LHCN-M2 (cell line): ENCODE measurements at places on chromosomes 1 and 21. TPM values are rescaled to one million over a fixed set of nuclear protein-coding genes. Genes with fewer than 3 reads are reported as not detected.

IFI44L gene
- 14.7 and 26.2 TPM in 2 replicates for total RNA-seq

DNA sequence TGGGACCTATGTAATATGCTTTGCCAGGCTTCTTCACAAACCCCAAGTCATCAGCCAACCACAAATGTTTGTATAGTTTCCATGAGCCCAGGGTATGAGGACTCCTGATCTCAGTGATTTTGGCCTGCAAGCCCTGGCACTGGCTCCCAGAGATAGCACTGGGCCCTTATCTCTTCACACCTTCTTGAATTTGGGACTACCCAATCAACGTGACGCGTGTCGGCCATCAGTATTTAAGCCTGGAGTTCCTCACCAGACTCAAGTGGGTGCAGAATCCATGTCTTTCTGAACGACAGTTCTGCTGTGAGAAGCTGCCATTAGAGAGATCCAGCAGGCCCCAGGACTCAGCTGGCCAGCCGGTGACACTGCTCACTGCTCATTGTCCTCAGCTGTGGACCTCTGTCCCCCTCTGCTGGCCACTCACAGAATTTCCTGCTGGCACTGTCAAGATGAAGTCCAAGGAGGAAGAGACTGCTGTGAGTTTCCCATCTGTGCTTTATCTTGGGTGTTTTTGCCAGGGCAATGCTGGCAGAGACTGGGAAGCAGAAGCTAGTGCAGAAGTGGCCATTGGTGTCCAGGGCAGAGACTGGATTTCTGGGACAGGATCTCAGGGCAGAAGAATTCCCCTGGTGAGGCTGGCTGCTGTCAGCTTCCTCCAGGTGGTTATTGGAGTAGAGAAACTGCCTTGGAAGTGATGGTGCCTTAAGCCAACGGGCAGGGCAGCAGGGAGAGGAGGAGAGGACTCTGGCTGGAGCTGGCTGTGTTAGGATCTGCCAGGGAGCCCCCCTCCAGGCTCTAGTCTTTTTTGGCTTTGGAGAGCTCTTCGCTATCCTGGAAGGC lies 28.4 kb downstream of the TMCC2 start:
- DNase-seq, result peak; percentile 76

- peak; percentile 60 for DNase-seq
Observed at GRCh38 chr21:33374450-33375096, 28.6 kb upstream of the IFNGR2 start.

GRCh38 chr1:53176452-53177208 lies 20.0 kb upstream of the CPT2 start:
- no peak for DNase-seq

DNA sequence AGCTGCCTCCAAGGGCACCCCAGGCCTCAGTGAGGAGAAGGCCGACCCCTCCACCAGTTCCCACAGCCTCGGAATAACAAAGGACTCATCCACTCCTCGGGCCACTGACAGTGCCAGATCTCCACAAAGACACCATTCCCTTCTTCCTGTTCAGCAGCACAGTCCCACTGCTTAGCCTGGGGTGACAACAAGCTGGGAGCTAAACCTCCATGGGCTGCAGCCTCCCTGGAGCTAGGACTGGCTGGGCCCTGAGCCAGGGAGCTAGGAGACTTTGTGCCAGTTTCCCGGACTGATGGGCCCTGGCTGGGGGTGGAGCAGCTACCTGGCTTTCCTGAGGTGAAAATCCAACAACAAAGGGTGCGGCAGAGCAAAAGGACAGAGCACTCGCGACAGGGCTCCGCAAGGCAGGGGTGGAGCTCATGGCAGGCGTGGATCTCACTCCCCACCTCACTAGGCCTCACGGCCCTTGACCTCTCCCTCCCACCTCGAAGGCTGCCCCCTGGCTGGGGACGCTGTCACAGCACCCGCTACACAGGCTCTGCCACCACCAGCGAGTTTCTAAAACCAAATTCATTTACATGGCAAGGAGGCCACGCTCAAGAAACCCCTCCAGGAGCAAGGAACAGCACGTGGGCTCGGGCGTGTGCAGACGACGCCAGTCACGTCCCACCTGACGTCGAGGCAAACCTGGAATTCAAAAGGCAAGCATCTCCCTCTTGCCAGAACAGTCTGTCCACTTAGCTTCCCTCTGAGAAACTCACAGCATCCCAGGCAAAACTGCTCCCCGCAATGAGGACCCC lies 13.8 kb downstream of the SLC35E2B start:
- no peak for DNase-seq

- DNase-seq, result no peak
Observed at GRCh38 chr1:20685099-20685662, 24.0 kb upstream of the DDOST start.

DNA sequence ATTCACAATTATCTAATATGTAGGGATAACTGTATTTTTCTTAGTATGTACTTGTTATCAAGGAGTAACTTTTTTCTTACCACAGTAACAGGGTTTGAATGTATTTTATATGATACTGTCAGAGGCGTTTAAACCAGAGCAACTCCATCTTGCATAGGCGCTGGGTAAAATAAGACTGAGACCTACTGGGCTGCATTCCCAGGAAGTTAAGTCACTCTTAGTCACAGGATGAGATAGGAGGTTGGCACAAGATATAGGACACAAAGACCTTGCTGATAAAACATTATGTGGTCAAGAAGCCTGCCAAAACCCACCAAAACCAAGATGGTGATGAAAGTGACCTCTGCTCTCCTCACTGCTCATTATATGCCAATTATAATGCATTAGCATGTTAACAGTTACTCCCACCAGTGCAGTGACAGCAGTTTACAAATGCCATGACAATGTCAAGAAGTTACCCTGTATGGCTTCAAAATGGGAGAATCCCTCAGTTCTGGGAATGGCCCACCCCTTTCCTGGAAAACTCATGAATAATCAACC lies 64.8 kb downstream of the RPE65 start:
- DNase-seq, result peak; percentile 88

GRCh38 chr21:19648391-19648790 lies 1244.8 kb upstream of the TMPRSS15 start:
- DNase-seq, result no peak

- DNase-seq, result no peak
Observed at GRCh38 chr21:19832551-19832950, 1165.7 kb upstream of the NCAM2 start.

- DNase-seq, result no peak
Observed at GRCh38 chr1:5890346-5891106, 101.7 kb downstream of the NPHP4 start.

DYNLT4 gene
- total RNA-seq, result 0.19 TPM in 1 of 2 replicates, not detected in the other

DNA sequence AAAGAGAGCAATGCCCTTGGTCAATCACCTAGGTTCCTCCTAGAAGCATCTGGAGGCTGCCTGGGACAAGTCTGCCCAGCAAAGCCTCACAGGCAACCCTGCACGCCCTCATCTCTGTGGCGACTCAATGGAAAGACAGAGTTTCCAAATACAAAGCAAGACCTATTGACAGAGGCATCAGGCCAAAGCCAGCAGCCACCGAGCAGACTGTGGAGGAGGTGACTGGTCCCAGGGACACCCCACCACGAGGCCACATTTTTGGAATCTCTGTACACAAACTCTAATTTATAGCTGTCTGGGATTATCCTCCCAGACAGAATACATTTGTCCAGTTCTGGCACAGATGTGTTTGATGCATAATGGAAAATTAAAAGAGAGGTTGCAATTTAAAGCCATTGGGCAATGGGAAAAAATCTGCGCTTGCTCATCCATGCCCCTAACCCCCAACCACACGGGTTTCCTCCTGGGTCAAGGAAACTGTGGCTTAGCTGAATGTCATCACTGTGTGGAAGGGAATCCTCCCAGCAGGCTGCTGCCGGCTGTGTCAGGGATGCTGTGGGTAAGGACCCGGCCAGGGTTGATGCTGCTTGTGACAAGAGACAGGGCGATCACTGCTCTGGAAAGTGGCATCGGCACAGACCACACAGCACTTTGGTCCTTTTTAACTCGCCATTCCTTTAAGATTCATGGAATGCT lies 14.3 kb downstream of the TSPAN2 start:
- DNase-seq, result no peak

DNA sequence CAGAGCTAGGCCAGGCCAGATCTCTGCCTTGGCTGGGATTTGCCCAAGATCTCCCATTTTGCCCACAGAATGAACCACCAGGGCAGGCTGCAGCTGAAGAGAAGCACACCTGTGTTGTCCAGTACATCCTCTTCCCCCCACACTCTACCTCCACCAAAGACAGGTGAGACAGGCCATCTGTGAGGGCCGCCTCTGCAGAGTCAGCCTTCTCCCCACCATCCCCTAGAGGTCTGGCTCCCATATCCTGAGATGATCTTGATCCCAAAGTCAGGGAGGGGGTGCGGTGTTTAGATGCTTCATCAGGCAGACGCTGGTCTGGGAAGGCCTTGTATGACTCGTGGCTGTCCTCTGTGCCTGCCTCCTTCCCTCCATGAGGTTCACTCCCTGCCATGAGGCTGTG lies 28.7 kb downstream of the HYI start:
- DNase-seq, result no peak
